Stimulated activated CD4-positive, alpha-beta T cell treated with anti-CD3 and anti-CD28 coated beads, Interleukin-15, amount 100 ng/mL, for 48 hours (primary cell): ENCODE measurements at places on chromosomes 2 and 18.
A peak's percentile ranks its signal among the peaks of the same experiment; 100 is the strongest.

DNA sequence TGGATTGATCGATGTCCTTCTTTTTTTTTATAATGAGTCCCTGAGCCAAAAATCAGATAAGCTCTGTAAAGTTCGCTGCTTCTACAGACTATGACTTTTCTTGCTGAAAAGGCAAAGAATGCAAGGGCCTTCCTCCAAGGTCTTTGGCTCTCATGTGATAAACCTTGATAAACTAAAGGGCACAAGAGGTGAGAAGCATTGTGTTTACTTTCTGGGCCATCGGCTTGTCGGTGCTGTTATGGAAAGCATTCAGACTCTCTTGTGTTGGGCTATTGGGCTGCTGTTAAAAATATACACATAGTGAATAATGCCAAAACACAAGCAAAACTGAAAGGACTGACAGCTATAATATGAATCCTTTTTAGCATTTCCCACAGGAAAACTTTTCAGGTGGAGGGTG is 472.4 kb upstream of the SPHKAP start:
- no peak for DNase-seq

- DNase-seq = no peak
These were observed 96.8 kb downstream of the SGPP2 start for GRCh38 chr2:222521099-222521498.

DNA sequence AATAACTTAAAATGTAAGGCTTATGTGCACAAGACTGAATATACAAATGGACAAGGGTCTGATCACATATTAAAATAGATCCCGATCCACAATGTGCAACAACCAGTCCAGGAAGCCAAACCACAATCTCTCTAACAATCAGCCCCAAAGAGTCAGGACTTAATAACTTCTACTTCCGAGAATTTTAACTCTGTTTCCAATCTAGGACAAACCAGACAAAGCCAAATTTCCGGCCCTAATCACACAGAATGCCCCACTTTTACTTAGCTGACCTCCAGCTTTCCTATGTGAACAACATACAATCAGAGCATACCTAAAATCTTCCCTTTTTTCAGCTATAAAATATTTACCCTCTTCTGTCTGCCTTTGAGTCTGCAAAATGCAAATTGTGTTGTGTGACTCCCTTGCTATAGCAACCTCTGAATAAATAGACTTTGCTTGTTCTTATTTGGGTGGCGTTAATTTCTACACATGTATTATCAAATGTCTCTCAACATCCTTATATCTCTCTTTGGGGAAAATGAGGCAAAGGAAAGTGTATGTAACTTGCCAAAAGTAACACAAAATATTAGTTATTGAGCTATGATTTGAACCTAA is 381.9 kb upstream of the MC4R start:
- DNase-seq = no peak

DNA sequence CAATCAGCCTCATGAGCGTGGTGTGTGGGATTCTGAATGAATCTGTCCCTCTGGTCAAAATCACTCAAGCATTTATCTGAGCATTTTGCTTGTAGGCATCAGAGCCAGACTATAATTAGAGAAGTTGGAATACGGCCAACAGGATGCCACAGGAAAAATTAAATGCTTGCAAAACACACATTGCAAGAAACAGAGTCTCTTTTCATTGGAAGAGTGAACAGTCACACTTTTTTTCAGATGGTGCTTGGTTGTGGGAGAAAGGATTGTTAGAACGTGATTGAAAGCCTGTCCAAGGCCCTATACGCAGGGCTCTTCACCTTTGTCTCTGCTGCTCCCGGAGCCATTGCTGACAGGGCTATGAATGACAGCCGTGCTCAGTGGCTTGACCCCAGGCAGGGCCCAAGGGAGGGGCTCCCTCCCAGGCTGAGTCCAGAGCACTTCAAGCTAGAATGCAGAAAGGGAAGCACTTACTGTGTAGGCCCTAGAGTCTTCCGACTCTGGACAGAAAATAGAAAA is 59.8 kb downstream of the SNTG2 start:
- no peak for DNase-seq

- DNase-seq = no peak
These were observed 555.8 kb downstream of the SATB2 start for GRCh38 chr2:198901894-198902293.

GRCh38 chr2:29082804-29083495 is 8.6 kb upstream of the PCARE start:
- no peak for DNase-seq

GRCh38 chr2:150389447-150389846 is 98.0 kb downstream of the RND3 start:
- DNase-seq = no peak

DNA sequence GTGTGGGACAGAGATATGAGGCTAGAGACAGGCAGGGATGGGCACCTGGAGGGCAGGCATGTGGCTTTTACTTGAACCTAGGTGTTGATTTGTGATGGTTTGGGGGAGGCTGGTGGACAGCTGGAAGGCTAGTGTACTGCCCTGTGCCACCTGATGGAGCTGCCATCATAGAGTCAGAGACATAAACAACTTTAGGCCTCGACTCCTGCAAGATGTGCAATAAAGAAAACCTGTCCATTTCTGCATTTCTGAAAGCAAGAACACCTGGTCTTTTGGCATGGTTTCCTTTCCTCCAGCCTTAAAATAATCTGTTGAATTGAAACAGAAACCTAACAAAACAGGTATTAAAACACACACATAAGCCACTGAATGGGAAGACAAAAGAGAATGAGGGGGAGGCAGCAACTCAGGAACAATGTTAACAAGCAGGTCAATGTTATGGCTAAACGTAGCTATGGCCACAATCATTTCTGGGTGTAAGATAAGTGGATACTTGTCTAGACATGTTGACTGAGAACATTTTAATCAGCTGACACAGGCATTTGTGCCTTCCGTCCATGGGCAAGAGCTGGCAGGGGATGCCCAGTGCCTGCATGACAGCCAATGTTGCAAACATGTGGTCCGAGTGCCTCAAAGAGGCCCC is 87.8 kb downstream of the KCTD1 start:
- DNase-seq = no peak

DNA sequence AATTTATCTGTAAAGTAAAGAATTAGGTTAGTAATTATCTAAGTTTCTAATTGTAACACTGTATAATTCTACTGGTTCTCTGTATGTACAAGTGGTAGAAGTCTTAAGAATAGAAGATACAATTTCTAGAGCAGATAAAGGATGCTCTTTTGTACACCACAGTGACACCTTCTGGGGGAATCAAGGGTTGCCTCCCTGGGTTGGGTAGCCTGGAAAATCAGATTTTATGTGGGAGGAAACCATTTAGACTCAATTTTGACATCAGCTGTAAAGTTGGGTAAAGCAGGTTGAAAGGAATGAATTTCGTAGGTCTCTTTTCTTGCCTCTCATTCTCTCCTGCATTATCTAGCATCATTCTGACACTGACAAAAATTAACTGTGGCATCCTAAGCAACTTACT is 354.8 kb downstream of the DCC start:
- no peak for DNase-seq

- DNase-seq = no peak
These were observed 477 bp downstream of the ACVR1 start for GRCh38 chr2:157875641-157876065.

GRCh38 chr18:2969695-2970094 is 43.2 kb downstream of the LPIN2 start:
- DNase-seq = no peak

- DNase-seq = no peak
These were observed 88.1 kb downstream of the NDUFA10 start for GRCh38 chr2:239936838-239937581.

DNA sequence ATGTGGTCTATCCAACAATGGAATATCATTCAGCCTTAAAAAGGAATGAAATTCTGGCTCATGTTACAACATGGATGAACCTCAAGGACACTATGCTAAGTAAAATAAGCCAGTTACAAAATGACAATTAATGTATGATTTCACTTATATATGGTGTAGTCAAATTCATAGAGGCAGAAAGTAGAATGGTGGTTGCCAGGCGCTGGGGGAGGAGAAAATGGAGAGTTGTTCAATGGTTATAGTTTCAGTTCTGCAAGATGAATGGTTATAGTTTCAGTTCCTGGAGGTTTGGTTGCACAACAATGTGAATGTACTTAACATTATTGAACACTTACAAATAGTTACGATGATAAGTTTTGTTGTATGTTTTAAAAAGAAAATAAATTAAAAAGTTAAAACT is 79.2 kb upstream of the IL1R2 start:
- no peak for DNase-seq

DNA sequence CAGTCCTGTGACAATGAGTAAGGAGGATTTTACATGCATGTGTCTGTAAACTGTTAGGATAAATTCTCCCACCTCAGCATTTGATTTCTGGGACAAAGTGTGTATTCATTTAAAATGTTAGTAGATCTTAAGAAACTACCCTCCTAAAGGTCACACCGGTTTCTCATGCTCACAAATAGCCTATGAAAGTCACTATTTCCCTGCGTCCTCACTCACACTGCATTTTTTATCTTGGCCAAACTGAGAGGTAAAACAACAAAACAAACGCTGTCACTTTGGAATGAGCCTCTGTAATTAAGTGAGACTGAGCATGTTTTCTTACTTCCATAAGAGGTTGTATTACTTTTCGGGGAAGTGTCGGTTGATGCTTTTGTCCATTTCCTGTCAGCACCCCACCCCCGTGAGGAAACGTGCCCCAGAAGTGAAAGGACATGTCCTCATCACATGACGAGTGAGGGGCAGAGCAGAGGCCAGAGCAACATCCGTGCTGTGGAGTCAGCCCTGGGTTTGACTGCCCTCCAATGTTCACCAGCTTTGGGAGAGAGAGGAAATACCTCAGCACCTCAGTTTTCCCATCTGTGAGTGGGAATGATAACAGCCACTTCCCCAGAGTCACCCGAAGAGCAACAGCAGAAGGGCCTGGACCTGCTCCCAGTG is 3.1 kb downstream of the GYPC start:
- DNase-seq = peak; percentile 61

GRCh38 chr2:240624950-240625621 is at the start of gene GPR35:
TSS of gene GPR35 (plus strand) at chr2:240625480. CDS start at chr2:240629953, 4,473 bp downstream.
- DNase-seq = peak; percentile 78

DNA sequence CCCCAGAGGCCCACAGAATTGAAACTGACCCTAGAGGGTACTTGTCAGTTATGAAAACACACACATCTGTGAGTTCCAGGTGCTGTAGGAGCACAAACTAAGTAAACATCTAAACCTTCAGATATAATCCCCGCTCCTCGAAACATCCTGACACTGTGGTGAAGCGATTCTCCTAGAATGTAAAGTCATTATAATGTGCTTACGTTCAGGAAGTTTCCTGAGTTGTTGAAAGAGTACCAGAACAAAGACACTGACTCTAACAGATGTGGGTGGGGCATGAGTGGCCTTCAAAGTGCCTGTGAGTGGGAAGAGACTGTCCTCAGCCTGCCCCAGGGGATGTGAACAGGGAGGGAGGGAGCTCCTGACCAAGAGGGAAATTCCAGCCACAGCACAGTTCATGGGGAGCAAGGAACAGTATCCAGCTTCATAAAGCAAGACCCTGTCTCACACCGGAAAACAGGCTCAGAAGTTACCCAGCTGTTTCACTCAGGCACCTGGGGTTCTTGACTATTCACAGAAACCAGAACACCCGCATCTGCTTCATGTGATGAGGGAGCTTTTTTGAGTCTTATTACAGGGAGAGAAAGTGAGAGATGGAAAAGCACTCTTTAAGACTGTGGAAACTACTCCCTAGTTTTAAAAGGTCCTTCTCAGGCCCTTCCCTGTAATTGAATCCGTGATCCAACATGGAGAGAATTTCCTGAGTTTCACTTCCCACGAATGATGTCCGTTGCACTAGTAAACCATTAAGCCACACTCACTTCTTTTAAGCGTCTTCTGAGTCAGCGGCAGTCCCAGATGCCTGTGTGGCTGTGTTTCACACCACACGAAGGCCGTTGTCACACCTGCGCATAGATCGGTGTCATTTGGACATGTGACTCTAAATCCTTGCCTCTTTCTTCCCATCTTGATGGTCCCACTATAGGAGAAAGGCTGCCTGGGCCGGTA is 88.6 kb upstream of the EML6 start:
- DNase-seq = no peak

DNA sequence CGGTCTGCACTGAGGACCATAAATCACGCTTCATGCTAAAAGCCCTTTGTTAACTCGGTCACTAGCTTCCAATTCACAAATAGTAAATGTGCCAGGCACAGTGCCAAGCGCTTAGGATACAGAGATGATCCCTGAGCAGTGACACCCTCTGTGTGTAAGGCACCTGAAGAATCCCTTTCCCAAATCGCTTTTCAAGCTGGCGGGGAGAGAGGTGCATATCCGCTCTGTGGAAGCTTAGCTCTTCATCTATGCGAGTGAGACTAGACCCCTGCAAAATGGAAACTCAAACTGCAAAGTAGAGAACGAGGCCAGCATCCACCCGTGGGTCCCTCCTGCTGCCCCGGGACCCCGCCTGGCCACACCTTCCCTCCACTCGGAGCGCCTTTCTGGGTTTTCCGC is 2.4 kb downstream of the PIEZO2 start:
- DNase-seq = no peak

DNA sequence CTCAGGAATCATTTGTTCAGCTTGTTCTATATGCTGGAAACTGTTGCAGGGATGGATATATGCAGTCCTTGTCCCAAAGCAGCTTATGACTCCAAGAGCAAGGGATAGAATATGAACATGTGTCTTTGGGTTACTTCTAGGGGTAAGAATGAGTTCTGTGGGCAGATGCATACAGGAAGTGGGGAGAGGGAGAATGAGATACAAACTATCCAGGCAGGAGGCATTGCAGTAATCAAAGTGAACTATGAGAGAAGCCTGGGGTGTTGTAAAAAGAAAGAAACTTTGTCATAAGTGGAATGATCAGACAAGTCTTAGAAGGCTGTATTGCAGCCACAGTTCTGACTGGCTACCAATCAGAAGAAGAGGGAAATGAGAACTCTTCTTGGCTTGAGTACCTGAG is 44.8 kb upstream of the RAB6D start:
- DNase-seq = no peak

DNA sequence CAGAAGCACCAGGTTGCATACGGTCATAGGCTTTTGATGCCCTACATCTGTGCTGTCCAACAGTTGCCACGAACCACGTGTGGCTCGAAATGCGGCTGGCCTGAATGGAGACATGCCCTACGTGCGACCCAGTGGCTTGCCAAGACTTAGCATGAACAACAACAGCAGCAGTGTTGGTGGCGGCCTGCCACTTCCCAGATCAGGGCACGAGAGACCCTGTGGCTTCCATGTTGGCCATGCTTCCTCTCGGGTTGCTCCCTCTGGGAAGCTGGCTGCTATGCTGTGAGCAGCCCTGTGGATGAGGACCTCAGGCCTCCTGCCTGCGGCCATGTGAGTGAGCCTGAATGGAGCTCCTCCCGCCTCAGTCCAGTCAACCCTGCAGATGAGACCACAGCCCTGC is 212.3 kb downstream of the HDAC4 start:
- DNase-seq = no peak

DNA sequence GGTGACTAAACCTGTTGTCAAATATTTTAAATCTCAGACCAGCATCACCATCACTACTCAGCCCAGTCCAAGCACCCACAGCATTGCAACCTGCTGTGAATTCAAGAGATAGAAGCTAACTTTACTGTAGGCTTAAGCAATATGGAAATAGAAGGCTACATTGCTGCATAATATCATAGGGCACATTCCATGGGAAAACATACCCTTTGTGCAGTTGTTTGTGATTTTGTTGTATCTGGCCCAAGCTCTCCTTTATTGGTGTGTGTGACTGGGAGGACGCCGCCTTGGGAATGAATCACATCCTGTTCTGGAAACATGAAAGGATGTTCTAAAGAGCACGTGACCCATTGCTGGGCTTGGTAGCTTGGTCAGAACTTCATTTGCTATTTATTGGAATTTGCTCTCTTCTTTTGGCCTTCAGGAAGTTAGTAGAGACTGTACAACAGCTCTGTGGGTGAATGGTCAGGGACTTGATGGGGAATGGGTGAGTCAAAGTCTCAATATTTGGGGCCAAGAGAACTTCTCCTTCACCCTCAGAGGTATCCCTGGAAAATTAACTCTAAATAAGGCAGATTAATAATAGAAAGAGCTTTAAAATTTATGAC is 106.8 kb upstream of the SERPINE2 start:
- no peak for DNase-seq
